Activated CD8-positive, alpha-beta memory T cell treated with anti-CD3 and anti-CD28 coated beads, Interleukin-2, amount 10 ng/mL, durations not matched to agents 7 days and 5 days (primary cell): ENCODE measurements at places on chromosomes 6 and 20. TPM values are rescaled to one million over a fixed set of nuclear protein-coding genes. Genes with fewer than 3 reads are reported as not detected.

DNA sequence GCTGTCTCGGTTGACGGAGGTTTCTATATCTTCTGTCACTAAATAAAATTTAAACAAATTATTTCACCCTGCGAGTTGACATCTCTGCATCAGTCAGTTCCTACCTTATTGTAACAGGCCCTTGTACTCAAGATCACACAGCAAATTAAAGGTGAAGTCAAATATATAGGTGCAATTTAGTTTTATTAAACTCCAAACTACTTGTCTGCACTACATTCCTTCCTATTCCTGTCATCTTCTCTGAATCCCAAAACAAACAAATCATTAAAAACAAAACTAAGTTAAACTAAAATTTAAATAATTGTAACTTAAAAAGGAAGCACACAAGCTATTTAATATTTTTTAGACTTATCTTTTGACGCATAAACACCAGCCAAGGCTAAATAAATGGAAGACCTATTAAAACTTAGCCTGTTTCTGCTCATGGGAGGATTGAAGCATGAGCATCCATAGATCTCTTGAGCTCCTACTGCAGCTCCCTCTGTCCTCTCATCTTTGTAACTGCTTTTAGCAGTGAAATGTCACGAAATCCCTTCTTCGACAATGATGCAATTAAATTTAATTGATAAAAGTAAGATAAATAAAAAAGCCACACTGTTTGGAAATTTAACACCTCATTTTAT, 1152.3 kb upstream of the GJE1 start:
- no peak for DNase-seq

- no peak for DNase-seq
Observed at GRCh38 chr6:153087436-153087835, 43.6 kb downstream of the RGS17 start.

DNA sequence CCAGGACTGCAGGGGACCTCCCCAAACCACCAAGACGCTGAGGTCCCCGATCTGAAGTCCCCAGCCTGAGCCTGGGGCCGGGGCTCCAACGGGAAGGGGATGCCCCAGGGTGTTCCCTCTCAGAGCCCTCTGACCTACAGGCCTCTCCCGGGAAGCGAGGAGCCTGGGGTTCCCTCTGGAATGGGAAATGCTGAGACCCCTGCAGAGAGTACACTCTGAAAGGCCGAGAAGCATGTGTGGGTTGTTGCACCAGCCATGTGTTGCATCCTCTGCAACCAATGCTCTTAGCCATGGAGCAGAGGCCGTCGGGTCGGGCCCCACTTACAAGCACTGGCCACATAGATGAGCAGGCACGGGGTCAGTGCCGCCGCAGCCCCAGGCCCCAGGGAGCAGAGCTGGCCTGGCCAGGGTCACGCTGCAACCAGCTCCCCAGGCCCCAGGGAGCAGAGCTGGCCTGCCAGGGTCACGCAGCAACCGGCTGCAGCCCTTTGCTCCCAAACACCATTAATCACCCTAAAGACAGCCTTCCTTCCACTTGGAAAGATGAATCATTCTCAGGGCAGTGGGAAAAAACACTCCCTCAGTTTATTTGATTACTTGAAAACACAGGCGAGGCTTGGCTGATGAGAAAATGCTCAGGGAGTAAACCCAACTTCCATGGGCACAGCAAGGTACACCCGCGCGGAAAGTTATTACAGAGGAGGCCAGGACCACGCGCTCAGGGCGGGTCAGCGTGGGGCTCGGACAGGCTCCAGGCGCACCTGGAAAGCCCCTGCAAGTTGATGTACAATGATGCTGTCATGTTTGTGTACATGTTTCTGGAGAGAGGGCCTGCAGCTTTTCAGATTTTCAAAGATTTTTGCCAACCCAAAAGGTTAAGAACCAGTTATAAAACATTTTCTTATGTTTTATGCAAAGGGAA, 78.0 kb upstream of the AFDN start:
- no peak for DNase-seq

GRCh38 chr20:34388000-34388399, 24.9 kb downstream of the ITCH start:
- no peak for DNase-seq

- no peak for DNase-seq
Observed at GRCh38 chr6:54111341-54112045, at the start of gene MLIP. TSS of gene MLIP (plus strand) at chr6:54111443. CDS start at chr6:54111480, 37 bp downstream.

- no peak for DNase-seq
Observed at GRCh38 chr20:3235666-3236324, 3.2 kb downstream of the SLC4A11 start.

The OPRL1 gene
- total RNA-seq: 0.99 TPM

The FOXQ1 gene
- not detected for total RNA-seq

The MCHR2 gene
- total RNA-seq: not detected
